ENCODE measurements at places on chromosomes 1 and 21.

DNA sequence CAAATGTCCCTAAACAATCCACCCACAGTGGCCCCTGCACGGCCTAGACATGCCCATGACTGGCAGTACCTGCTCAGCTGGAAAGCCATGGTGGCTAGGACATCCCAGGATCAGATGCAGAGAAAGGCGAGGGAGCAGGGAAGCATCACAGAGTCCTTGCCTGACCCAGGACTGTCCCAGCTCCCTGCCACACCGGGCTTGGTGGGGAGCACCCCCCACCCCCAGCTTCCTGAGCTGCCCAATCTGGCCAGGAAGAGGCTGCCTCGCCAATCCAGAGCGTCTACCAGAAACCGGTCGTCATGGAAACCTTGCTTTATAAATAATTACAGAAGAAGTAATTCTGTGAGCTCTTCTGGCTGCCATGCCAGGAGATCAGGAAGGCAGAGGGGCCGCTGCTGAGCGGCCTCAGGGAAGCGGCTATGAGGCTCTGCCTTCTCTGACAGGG lies 34.8 kb downstream of the ACOT7 start:
- no peaks in the 10 kb centered on the region for H3K27me3 ChIP-seq
- H3K36me3 ChIP-seq: peaks cover 6% of the 10 kb centered on the region
- H3K4me3 ChIP-seq: no peak overlapping the region
- H3K4me1 ChIP-seq: peaks cover 42% of the 10 kb centered on the region

DNA sequence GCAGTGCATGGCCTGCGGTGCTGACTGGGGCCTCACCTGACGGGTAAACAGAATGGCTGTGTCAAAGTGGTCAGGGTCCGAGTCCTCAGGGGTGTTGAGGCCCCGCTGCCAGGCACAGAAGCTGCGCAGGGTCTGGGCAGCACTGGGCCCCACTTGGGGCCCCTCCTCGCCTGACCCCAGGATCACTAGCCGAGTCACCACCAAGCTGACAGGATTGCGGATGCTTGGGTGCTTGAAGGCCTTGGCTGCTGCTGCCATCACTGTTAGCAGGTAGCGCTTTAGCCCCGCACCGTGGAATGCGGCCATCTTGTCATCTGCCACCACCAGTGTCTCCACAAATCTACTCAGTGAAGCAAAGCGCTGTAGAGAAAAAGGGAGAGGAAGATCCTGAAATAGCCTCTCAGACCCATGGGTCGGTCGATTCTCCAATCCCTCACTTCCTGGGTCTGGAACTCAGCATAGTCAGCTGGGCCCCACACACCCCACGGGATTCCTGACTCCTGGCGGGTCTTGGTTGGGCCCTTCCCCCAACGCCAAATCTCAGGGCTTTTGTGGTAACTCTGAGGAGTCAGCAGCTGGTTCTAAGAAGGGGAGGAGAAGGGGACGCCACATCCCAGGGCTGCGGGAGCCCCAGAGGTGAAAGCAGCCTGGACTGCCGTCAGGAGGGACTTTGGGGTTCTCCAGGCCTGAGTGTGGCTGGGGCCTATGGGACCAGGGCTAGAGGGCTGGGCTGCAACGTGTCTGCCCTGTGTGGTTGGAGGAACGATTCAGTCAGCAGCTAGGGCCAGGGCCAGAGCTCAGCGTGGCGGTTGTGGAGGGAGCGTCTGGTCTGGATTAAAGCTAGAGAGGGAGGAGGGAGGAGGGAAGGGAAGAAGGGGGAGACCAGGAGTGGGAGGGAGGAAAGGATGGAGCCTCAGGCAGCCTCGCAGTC lies 2.1 kb downstream of the ADAMTS4 start:
- H3K4me3 ChIP-seq: no peak overlapping the region
- no peak overlapping the region for H3K27ac ChIP-seq
- DNase-seq: no peak
- H3K27me3 ChIP-seq: no peaks in the 10 kb centered on the region
- no peaks in the 10 kb centered on the region for H3K36me3 ChIP-seq
- peaks cover 6% of the 10 kb centered on the region for H3K4me1 ChIP-seq

- H3K4me1 ChIP-seq: no peaks in the 10 kb centered on the region
- no peak overlapping the region for H3K27ac ChIP-seq
- no peak for DNase-seq
- H3K4me3 ChIP-seq: no peak overlapping the region
- H3K27me3 ChIP-seq: no peaks in the 10 kb centered on the region
Observed at GRCh38 chr1:156912861-156913808, 7.3 kb upstream of the LRRC71 start.

GRCh38 chr1:160541622-160542302 lies 18.7 kb upstream of the SLAMF6 start:
- peaks cover 7% of the 10 kb centered on the region for H3K4me1 ChIP-seq
- H3K27ac ChIP-seq: no peak overlapping the region
- no peaks in the 10 kb centered on the region for H3K36me3 ChIP-seq
- H3K4me3 ChIP-seq: no peak overlapping the region

DNA sequence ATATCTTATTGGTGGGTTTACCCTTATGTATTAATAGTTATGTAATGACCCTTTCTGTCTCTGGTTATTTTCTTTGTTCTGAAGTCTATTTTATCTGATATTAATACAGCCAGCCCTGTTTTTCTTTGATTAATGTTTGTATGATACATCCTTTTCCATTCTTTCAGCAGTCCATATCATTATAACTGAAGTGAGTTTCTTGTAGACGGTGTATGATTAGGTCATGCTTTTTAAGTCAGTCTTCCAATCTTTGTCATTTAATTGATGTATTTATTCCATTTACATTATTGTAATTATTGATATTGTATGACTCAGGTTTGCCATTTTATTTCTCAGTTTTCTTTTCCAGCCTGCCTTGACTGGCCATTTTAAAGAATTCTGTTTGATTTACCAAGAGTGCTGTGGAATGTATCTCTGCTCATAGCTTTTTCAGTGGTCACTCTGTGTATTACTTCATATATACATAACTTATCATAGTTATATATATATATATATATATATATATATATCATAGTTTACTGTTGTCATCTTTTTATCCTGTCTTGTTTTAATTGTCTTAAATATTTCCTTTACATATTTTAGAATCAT lies 10.5 kb downstream of the RAB4A start:
- DNase-seq: no peak
- no peak overlapping the region for H3K4me3 ChIP-seq
- no peaks in the 10 kb centered on the region for H3K36me3 ChIP-seq
- H3K27me3 ChIP-seq: no peaks in the 10 kb centered on the region

- H3K4me1 ChIP-seq: no peaks in the 10 kb centered on the region
- no peak overlapping the region for H3K27ac ChIP-seq
- no peaks in the 10 kb centered on the region for H3K27me3 ChIP-seq
- no peak for DNase-seq
- H3K4me3 ChIP-seq: no peak overlapping the region
Observed at GRCh38 chr1:220313576-220313975, 41.3 kb upstream of the RAB3GAP2 start.

- H3K4me1 ChIP-seq: peaks cover 7% of the 10 kb centered on the region
- no peaks in the 10 kb centered on the region for H3K27me3 ChIP-seq
- no peak overlapping the region for H3K27ac ChIP-seq
- no peak overlapping the region for H3K4me3 ChIP-seq
- no peaks in the 10 kb centered on the region for H3K36me3 ChIP-seq
- DNase-seq: no peak
Observed at GRCh38 chr1:223664106-223664505, 1.4 kb downstream of the CAPN8 start.

Data from RWPE2 (cell line).